ENCODE measurements at places on chromosomes 16 and 17.

DNA sequence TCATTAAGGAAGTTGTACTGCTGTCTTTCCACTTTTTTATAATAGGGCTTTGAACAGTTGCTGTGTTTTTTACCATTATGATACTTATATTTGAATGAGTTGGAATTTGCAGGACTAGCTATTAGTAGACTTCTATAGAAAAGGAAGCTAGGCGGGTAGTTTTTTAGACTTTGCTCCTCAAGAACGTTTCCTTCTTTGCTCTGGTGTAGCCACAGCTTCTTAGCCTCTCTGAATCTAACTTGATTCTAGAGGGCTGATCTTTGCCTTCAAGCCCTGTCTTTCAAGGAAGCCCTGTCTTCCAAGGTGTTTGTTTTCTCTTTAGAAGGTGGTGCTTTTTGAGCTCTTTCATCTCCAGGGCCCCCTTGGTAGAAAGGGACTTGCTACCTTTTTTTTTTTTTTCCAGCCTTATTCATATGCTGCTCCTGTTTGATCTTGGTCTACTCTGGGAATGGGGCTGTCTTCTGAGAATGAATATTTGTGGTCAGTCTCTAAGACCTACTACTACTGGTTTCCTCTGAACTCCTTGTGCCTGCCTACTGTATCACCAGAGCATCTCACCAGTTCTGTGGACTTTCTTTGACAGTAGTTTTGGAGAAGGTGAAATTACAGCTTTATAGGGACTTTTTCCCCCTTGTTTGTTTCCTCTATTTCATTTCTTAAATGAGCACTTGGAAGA lies 52.3 kb upstream of the RASL10B start:
- no peak for DNase-seq

DNA sequence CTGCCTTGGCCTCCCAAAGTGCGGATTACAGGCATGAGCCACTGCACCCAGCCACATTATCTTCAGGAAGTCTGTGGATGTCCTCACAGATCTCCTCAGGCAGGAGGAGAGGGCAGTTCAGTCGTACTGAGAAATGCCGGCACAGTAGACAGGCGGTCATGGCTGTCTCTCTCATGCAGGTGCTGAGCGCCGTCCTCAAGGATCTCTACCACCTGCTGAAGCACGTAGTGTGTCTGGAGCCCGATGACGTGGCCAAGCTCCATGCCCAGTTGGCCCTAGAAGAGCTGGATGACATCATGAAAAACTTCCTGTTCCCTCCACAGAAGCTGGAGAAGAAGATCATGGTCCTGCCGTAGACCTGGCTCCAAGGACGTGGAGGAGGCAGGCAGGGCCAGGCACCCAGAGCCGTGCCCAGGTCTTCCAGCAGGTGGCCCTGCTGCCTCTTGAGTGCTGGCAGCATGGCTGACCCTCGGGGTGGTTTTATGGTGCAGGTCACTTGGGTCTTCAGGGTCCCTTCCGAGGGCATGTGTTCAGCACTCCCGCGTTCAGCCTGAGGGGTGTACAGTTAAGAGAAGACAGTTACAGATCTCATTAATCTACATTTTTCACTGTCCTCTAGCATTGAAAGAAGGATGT lies 22.0 kb upstream of the HAS3 start:
- DNase-seq, result no peak

DNA sequence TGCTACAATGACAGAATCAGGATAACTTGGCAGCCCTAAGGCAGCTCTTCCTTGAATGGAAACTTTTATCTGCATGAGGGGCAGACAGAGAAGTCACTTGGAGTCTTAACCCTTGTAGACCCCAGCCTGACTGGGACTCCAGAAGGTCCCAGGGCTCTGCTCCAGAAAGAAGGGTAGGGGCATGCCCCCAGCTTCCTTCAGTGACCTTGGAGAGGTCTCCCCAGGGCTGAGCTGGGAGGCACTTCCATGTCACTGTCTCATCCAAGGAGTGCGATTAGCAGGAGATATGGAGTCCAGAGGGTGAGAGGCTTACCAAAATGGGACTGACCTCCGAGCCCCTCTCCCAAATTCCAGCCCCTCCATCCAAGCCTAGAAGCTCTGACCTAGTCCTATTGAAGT lies 3.4 kb upstream of the NLRC5 start:
- no peak for DNase-seq

DNA sequence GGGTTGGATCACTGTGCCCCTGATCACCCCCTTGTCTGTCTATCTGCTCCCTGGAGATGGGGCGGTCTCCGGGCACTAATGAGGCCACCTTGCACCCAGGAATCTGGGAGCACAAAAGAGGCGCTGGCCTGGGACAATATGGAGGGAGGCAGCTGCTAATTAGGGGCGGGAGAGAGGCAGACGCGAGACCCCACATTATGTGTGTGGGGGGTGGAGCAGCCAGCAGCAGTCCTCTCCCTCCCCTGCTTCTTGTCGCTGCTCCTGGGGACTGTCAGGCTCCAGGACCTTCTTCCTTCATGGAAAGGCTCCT lies 324 bp upstream of the HCRT start:
- DNase-seq, result no peak

GRCh38 chr16:30567160-30567990 lies 4.1 kb downstream of the ZNF688 start:
- DNase-seq, result no peak

- DNase-seq, result peak; percentile 94
Measured at GRCh38 chr17:44363613-44364159, at the start of gene FAM171A2. TSS of gene FAM171A2 (minus strand) at chr17:44363853. CDS start at chr17:44363714, 139 bp downstream.

DNA sequence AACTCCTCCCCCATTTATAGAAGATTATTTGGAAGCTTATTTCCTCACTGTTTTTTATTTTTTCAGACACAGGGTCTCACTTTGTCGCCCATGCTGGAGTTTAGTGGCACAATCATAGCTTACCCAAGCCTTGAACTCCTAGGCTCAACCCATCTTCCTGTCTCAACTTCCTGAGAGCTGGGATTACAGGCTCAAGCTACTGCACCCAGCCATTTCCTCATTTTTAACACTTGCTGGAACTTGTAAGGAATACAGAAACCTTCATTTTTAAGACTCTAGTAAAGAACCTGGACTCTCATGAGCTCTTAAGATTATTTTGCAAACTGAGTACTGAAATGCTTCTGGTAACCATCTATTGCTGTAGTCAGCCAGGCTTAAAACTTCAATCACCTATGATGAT lies 29.9 kb downstream of the KANSL1 start:
- DNase-seq, result no peak

- no peak for DNase-seq
Measured at GRCh38 chr16:15564604-15565339, 78.2 kb downstream of the MARF1 start.

- DNase-seq, result no peak
Measured at GRCh38 chr17:2749058-2749783, at the start of gene CCDC92B. TSS of gene CCDC92B (minus strand) at chr17:2749652. CDS start at chr17:2735145, 14,507 bp downstream.

DNA sequence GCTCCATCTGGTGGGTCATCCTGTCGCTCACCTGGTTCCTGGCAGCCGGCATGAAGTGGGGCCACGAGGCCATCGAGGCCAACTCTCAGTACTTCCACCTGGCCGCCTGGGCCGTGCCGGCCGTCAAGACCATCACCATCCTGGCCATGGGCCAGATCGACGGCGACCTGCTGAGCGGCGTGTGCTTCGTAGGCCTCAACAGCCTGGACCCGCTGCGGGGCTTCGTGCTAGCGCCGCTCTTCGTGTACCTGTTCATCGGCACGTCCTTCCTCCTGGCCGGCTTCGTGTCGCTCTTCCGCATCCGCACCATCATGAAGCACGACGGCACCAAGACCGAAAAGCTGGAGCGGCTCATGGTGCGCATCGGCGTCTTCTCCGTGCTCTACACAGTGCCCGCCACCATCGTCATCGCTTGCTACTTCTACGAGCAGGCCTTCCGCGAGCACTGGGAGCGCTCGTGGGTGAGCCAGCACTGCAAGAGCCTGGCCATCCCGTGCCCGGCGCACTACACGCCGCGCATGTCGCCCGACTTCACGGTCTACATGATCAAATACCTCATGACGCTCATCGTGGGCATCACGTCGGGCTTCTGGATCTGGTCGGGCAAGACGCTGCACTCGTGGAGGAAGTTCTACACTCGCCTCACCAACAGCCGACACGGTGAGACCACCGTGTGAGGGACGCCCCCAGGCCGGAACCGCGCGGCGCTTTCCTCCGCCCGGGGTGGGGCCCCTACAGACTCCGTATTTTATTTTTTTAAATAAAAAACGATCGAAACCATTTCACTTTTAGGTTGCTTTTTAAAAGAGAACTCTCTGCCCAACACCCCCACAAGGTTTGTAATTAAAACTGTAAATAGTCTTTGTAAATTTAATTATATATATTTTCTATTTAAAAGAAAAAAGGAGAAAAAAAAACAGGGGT lies 1.7 kb downstream of the FZD2 start:
- no peak for DNase-seq

DNA sequence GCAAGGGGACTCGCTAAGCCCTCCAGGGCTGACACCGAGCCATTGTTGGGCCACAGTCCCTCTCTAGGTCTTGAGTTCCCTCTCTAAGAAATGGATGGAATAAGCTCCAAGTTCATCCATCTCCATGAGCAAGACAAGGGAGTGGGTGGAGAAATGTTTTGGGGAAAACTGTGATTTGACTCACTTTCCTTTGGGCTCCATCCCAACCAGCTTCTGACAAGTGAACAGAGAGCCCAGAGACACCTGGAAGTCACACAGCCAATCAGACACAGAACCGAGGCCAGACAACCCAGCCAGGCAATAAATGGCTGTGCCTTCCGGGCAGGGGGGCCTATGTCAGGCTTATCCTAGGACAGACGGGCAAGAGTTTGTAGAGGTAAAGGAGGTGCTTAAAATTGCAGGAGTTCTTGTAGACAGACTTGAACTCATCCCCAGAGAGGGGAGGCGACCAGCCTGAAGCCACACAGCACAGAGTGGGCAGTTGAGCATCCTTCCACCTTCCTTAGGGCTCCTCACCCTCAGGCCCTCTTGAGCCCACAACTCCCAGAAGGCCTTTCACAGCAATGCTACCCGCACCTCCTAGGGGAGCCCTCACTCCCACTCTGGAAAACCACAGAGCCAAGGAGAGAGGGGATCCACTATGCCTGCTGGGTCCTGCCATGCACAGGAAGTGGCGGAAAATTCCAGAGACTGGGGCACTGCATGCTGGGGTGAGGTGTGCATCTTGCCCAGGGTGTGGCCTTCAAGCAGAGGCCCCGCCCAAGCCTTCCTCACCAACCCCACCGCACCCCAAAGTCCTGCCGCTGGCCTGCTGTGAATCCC lies 9.5 kb upstream of the FAM83G start:
- DNase-seq, result no peak

GRCh38 chr16:17331071-17331607 lies 139.6 kb downstream of the XYLT1 start:
- DNase-seq, result peak; percentile 81

- DNase-seq, result no peak
Measured at GRCh38 chr17:78272181-78272913, 40.9 kb downstream of the TMEM235 start.

GRCh38 chr16:52383640-52384292 lies 163.2 kb downstream of the TOX3 start:
- DNase-seq, result no peak

GRCh38 chr17:7509937-7510336 lies 25.8 kb downstream of the POLR2A start:
- no peak for DNase-seq

DNA sequence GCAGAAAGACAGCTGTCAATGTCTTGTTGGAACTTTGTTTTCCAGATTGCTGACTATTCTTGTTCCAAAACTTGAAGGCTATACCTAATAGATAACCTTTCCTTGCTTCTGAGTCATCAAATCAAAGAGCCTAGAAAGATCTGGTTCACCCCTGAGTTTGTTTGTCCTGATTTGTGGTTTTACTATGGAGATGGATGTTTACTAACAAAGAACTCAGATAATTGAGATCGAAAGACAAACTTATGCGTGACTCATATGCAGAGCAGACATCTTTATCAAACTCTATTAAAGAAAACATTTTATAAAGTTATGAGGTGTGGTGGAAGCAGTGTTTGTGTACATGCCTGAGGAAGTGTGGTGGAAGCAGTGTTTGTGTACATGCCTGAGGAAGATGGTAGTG lies 311.1 kb upstream of the TBX2 start:
- DNase-seq, result no peak

DNA sequence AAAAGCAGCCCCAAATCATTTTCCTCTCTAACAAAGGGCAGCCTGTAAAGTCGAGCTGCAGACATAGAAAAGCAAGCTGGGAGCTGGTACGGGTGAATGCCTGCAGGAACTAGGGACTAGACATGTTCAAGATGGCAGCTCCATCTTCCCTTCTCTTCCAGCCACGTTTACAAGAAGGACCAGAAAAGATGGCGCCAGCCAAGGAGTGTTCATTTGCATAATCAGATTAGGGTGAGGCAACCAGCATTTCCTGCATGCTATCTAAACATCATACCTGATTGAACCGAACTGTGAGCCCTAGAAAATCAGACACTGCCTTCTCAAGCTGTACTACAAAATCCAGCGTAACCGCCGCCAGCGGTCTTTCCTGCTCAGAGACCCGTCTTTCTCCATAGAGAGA lies 896.8 kb downstream of the CDH11 start:
- DNase-seq, result no peak

- peak; percentile 33 for DNase-seq
Measured at GRCh38 chr17:68290268-68290954, 516 bp downstream of the SLC16A6 start.

DNA sequence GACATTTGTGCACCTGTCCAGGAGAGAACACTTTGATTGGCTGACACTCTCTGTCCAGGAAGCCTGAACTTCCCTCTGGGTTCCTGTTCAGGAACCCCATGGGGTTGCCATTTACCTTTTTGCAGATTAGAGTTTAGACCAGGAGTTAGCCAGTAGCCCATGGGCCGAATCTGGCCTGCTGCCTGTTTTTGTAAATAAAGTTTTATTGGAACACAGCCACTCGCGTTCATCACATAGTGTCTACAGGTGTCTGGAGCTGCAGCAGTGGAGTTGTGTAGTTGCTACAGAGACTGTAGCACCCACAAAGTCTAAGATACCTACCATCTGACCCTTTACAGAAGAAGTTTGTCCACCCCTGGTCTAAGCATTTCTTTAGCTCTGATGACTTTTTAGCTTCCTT lies 70.9 kb downstream of the ABCC1 start:
- no peak for DNase-seq

DNA sequence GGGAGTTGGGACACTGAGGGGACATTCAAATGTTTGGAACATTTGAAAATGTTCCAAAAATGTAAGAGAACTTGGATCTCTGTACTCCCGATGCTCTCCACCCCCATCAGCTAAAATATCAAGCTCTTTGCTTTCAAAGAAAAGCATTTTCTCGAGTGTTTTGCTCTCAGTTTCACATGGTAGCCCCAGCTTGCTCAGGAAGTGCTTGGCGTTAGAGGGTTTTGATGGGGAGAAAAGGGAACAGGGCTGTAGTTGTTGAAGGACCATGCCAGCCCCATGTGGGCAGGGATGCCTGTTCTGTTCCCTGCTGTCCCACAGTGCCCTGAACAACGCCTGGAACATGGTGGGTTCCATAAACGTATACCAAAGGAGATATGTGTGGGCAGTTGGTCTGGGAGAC lies 37.0 kb downstream of the RAI1 start:
- no peak for DNase-seq

DNA sequence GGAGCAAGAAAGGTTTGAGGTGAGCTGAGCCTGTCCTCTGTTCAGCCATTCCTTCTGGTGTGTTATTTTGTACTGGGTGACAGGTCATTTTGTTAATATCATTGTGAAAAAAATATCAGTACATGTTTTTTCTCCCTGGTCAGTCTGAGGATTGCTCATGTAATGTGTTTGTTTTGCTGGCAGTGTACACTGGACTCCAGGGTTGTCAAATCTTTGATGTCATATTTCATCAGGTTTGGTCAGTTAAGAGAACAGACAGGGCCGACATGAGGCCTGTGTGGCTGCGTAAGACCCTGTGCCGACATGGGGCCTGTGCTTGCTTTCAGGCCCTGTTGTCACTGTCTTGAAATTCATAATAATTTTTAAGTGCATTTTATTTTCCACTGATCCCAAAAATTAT lies 22.5 kb downstream of the CLUAP1 start:
- DNase-seq, result no peak
